ENCODE measurements at places on chromosomes 7 and 10. TPM values are rescaled to one million over a fixed set of nuclear protein-coding genes. Genes with fewer than 3 reads are reported as not detected.

- no peak for DNase-seq
Observed at GRCh38 chr10:124532106-124532641, 70.6 kb downstream of the LHPP start.

GRCh38 chr7:136114966-136115762, 138.0 kb upstream of the MTPN start:
- DNase-seq: peak; percentile 12

DNA sequence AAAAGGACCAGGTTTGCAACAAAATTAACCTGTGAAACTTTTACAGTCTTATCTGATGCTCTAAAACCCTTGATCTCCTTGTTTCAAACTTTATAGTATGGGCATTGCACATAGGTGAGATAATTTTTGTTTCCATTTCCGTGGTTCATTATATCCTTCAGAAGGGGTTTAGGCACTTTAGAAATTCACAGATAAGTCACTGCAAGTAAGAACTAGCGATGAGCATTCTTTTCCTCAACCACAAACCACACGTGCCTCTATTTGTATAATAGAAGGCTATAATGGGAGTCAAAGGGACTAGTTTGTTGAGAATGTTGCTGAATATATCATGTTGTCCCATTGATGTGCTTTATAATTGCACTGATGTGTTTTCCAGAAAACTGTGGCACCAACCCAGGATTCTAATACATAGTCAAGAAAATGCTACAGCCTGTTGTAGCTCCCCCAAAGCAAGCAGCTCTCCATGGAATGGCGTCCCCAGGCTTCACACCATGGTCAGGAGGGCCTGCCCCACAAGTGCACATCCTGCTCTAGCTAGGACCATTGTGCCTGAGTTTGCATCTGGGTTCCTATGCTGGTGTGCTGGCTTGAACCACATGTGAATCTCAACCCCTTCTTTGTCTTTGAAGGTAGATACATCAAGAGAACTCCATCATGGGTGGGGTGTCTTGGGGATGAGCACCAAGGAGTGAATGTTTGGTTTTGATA, 14.0 kb upstream of the ATXN7L1 start:
- no peak for DNase-seq

GRCh38 chr7:1160670-1161021, 650 bp upstream of the ZFAND2A start:
- no peak for DNase-seq

GRCh38 chr7:80236681-80237080, 102.0 kb downstream of the GNAI1 start:
- no peak for DNase-seq

The FGF8 gene
- not detected for total RNA-seq

The FAM25G gene
- total RNA-seq: not detected

Data from activated T-helper 1 cell treated with anti-CD3 and anti-CD28 coated beads, Interleukin-12 subunit alpha, Interleukin-12 subunit beta, Interleukin-2, Interleukin-4 antibody, amounts not matched to agents 30 ng/mL and 10 ng/mL and 1 ng/mL, durations not matched to agents 14 hours and 24 hours and 36 hours (primary cell).